CD4-positive, alpha-beta T cell treated with Interleukin-6 at 100 ng/mL for 8 hours (primary cell): ENCODE measurements at places on chromosomes 1 and 21.
A peak's percentile ranks its signal among the peaks of the same experiment; 100 is the strongest.

DNA sequence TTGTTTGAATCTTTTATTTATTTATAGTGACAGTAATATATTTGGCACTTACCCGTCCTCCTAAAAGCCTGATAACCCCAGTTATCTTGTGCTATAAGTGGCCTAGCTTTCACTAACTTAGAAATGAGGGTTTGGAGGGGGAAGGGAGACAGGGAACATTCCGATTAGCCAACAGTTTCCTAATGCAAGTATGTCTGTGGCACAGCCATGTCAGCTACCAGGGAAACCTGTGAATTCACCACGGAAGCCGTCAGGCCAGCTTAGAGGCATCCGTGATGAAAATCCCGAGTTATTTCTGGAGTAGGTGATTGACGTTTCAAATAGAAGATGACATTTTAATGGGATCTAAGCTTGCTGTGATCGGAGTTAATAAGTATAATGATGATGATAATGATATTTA is 39.4 kb upstream of the BCL10 start:
- no peak for DNase-seq

DNA sequence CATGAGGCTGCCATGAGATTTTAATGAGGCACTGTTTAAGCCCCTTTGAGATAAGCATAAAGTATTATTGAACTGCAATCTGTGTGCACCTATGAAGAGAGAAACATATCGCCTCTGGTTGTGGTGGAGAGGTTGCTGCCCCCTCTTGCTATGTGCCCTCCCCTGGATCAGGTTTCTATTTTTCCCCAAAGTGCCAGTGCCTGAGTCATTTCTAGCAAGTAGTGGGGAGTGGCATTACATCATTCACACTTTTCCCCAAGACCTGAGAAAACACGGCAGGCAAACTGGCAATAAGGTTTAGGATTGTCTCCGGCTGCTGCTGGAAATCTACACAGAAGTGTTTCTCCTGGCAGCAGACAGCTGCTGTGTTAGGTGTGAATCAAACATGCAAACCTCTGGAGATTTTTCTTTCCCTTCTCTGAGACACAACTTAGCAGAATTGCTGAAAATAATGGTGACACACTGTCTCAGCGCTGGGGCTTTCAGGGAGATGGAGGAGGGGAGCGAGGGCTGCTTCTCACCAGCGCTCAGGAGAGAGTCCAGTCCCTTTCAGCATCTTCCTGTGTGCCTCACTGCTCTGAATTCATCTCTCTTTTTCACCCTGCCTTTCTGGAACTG is 13.7 kb upstream of the RGS16 start:
- DNase-seq: no peak

DNA sequence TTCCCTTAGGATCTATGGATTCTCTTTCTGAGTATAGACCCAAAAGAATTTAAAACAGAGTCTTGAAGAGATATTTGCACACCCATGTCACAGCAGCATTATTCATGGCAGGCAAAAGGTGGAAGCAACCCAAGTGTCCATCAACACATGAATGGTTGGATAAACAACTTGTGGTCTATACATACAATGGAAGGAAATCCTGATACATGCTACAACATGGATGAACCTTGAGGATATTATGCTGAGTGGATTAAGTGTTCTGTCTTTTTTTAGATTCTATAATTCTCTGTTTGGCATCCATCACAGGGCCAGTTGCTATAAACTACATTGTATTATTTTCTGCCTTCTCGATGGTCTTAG is 39.8 kb downstream of the PTPN14 start:
- DNase-seq: no peak

- no peak for DNase-seq
These were observed 76.7 kb upstream of the CASZ1 start for GRCh38 chr1:10873189-10873588.

DNA sequence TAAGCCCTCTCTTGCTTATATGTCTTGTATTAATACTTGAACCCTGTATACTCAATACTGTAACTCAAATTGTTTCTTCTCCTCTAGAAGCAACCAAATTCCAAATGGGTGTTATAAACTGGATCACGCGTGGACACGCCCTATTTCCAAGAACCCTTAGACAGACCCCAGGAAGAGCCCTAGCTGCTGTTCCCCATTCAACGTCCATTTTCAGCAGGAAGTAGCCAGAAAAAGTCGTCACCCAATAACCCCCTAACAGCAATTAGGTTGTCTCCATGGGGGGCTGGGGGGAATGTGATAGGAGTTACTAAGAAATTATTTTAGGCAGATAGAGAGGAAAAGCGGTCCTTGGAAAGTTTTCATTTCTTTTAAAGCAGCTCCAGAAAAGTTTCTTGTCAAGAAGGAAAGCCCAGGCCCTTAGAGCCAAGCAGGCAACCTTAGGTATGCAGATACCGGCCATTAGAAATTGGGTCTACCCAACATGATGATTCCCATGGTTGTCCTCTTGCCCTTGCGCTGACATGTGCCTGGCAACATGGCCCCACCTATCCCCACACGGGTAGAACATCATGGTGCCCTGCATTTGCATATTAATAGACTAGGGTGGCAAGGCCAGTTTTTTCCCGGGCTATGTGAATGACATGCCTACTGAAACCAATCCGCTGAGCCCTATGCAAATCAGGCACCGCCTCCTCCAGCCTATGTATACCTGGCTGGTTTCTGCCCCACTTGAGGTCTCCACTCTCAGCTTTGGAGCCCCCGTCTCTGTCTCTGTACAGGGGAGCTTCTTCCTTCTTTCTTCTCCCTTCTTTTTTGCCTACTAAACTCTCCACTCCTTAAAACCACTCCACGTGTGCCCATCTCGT is 4.0 kb upstream of the CD46 start:
- DNase-seq: no peak

- no peak for DNase-seq
These were observed 95.6 kb downstream of the RERE start for GRCh38 chr1:8721679-8722324.

DNA sequence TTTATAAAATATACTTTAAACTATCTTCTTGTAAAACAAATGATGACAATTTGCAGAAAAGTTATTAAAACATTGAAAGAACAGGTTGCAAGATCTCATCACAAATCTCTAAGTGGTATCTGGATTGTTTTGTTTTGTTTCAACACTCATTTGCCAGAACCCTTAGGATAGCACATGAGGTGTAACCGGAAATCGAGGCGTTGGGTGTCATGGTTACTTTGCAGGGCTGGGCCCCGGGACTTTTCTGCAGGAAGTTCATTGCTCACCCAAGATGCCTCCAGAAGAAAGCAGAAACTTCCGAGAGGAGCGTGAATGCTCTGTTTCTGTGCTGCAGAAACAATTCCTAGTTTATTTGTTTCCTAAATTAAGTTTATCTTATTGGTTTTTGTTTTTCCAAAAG is 2.5 kb downstream of the DISC1 start:
- DNase-seq: peak; percentile 40

DNA sequence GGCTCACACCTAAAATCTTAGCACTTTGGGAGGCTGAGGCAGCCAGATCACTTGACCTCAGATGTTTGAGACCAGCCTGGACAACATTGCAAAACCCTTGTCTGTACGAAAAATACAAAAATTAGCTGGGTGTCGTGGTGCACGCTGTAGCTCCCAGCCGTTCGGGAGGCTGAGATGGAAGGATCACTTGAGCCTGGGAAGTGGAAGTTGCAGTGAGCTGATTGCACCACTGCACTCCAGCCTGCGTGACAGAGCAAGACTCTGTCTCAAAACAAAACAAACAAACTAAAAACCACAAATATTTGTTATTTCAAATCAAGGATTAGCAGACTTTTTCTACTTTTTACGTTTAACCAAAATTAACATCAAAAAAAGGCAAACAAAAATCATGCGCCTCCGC is 31.3 kb downstream of the INKA2 start:
- DNase-seq: no peak

- DNase-seq: no peak
These were observed 69.4 kb downstream of the C1orf21 start for GRCh38 chr1:184456189-184456588.

DNA sequence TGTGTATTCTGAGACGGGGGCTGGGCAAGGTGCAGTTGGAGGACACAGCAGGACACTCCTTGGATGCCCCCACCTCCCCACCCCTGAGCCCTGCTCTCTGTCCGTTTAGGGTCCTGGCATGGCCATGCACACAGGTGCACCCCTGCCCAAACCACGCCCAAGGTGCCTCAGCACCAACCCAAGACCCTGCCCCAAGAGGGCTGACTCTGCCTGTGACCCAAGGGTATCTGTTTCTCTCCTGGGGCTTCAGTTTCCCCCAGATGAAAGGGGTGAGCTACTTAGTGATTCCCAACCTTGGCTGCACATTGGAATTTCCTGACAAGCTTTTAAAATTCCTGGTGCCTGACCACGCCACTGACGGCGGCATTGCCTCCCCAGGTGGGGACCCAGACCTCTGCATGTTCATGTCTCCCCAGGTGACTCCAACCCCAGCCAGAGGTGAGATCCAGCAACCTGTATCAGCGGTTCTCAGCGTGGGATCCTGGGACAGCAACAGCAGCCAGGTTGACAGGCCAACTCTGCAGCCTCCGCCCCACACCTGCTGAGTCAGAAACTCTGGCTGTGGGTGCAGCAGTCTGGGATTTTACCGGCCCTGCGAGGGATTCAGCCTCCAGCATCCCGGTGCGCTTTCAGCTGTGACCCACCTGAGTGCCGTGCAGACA is 483.4 kb downstream of the NPHP4 start:
- DNase-seq: no peak

GRCh38 chr1:186426118-186426517 is 34.8 kb downstream of the PDC start:
- no peak for DNase-seq

- DNase-seq: no peak
These were observed 66.2 kb downstream of the S1PR1 start for GRCh38 chr1:101302831-101303511.

GRCh38 chr1:42801832-42802473 is 15.0 kb upstream of the ERMAP start:
- DNase-seq: no peak

GRCh38 chr1:12658531-12659453 is 14.9 kb downstream of the AADACL4 start:
- DNase-seq: peak; percentile 70

DNA sequence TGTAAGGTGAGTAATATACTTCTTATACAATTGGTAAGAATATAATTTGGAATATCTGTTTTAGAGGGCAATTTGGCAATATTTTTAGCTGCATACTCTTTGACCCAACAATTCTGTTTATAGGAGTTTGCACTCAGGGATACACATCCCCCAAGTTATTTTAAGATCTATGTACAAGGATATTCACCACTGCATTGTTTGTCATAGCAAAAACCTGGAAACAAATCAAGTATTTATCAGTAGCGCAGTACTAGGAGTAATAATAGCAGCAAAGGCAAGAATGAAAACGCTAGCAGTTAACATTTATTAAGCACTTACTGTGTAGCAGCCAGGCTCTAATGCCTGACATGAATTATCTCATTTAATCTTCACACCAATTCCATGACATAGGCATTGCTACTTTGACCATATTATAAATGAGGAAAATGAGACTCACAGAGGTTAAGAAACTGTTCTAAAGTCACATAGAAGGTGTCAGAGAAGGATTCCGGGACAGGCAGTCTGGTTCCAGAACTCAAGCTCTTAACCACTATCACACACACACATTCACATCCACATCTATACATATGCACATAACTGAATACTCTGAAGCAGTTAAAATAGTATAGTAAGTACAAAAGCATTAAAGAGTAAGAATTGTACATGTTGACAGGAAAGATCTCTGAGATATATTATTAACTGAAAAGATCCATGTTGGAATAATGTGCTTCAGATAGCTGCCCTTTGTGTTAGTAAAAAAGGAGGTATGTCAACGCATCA is 30.6 kb downstream of the PHC2 start:
- DNase-seq: no peak

DNA sequence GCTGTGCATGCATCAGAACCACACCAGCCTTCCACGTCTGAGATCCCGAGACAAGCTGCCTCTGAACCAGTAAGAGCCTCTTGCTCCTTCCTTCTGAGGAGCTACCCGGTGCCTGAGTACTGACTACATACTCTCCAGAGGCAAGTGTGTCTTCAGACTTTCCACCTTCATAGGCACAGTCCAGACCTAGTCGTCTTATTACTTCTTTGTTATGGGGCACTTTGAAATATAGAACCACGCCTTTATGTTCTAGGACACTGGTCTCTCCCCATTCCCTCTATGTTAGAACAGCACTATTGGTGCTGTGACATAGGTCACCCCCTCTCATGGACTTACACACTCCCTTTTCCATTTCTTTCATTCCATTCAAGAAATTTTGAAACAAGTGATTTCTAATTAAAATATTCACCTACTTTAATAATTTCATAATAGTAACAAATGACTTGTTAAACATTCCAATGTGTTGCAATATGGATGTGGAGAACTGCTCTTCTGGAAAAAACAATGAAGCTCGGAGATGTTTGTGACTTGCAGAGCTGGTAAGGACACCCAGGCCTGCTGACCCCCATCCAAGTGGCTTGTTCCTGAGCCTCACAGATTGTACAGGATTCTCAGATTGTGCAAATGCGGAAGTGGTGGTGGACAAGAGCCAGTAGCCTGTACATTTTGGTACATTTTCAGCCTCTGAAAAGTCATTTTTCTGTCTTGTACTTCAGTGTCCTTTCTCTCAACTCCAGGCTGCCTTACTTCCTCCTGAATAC is 76.1 kb upstream of the SIPA1L2 start:
- DNase-seq: no peak

GRCh38 chr1:226827458-226827857 is 43.0 kb upstream of the PSEN2 start:
- DNase-seq: no peak

GRCh38 chr1:36383240-36383639 is 2.5 kb downstream of the STK40 start:
- DNase-seq: no peak

GRCh38 chr21:45876381-45877170 is 105.0 kb upstream of the COL6A1 start:
- DNase-seq: no peak

GRCh38 chr1:228101994-228102790 is 933 bp downstream of the C1orf35 start:
- peak; percentile 38 for DNase-seq

- no peak for DNase-seq
These were observed 256.9 kb upstream of the DPYD start for GRCh38 chr1:98177751-98178150.

GRCh38 chr1:24978383-24979032 is 48.4 kb upstream of the RUNX3 start:
- DNase-seq: no peak

DNA sequence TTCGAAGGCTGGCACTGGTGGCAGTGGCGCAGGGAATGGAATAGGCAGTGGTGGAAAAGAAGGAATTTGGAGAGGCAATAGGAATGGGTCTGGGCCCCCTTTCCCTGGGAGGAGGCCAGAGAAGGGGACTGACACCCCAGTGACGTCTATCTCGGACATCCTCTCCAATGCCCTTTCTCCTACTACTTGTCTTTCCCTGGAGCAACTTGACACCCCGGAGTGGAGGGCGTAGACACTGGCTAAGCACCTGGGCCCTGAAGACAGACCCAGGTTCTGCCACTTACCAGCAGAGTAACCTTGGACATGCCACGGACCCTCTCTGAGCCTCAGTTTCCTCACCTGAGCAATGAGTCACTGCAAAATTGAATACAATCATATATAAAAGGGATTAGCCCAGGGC is 86.8 kb downstream of the CAMK2N1 start:
- no peak for DNase-seq
